ENCODE measurements at places on chromosomes 5 and 9.

- no peak for DNase-seq
Observed at GRCh38 chr5:160054831-160055230, 45.9 kb downstream of the TTC1 start.

DNA sequence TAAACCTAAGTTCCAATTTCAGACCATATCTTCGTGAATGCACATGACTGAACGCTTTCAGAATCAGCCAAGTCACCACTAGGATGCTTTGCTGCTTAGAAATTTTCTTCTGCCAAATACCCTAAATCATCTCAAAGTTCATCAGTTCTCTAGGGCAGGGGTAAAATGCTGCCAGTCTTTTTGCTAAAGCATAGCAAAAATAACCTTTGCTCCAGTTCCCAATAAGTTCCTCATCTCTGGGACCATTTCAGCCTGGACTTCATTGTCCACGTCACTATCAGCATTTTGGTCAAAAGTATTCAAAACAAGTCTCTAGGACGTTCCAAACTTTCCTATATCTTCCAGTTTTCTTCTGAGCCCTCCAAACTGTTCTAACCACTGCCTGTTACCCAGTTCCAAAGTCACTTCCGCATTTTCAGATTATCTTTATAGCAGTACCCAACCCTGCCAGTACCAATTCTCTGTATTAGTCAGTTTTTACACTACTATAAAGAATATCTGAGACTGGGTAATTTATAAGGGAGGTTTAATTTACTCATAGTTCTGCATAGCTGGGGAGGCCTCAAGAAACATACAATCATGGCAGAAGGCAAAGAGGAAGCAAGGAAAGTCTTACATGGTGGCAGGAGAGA lies 74.8 kb downstream of the NR3C1 start:
- no peak for DNase-seq

- DNase-seq: no peak
Observed at GRCh38 chr5:171906703-171907590, 99.5 kb downstream of the FBXW11 start.

DNA sequence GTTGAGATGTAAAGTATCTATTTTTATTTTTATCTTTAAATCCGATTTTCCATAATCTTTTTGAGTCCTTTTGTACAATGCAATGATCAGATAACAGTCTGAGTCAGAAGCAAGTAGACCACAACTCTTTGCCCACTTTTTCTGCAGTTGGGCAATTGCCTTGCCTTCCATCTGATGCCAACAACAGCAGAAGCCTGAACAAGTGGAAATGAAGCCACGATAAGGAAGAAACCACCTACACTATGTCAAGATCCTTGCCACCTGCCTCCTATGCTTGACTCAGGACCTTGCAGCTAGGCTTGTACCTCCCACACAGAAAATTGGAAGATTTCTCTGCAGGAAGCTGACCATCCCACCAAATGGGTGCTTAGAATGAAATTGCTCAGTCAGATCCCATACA lies 78.6 kb downstream of the ANXA1 start:
- DNase-seq: no peak

DNA sequence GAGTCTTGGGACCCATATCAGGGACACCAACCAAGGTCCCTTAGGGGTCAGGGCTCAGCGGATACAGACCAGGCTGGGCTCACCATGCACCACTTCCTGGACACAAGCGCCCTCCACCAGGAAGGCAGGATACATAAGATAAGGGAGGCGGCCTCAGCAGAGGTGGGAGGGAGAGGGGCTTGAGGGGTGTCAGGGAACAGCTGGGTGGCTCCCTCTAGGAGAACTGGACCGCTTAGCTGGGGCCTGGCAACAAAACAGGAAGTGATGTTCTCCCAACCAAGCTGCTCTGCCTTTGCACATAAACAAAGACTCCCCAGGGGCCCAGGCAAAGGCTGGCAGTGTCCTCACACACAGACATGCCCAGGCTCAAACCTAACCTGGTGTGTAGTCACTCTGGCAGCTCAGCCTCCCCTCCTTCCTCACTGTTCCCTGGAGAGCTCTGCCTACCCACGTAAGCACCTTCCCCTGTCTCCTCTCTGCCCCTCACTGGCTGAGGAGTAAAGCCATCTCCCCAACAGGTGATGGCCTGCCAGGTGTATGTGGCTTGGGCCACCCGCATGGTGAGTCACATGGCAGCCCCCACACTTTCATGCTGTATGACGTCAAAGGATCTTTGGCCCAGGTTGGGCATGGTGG lies 5.8 kb upstream of the BICD2 start:
- DNase-seq: peak; percentile 98

GRCh38 chr5:141223112-141223783 lies at the start of gene PCDHB14:
Gene PCDHB14, plus strand, starts transcription at chr5:141223343. Its CDS starts 163 bp downstream, at chr5:141223506.
- peak; percentile 52 for DNase-seq

GRCh38 chr9:96256800-96257199 lies 45.2 kb downstream of the HSD17B3 start:
- no peak for DNase-seq

DNA sequence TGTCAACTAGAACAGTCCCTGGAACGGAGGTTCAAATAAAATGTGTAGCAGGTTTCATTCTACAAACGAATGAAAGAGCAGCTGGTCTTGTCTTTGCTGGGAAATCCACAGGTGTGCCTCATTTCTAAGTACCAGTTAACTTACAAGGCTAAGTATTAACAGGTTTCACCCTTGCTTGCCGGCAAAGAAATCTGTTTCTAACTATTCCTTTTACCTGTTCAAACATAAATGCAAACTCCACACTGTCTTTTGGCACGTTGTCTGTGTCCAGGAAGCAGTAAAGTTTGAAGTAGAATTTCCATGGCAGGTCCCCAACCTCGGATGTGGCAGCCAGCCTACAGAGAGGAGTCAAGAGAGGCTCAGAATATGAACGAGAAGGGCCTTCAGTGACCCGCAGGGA lies 54.4 kb upstream of the RETREG1 start:
- DNase-seq: no peak

GRCh38 chr9:27204578-27204977 lies 92.4 kb downstream of the EQTN start:
- DNase-seq: no peak

DNA sequence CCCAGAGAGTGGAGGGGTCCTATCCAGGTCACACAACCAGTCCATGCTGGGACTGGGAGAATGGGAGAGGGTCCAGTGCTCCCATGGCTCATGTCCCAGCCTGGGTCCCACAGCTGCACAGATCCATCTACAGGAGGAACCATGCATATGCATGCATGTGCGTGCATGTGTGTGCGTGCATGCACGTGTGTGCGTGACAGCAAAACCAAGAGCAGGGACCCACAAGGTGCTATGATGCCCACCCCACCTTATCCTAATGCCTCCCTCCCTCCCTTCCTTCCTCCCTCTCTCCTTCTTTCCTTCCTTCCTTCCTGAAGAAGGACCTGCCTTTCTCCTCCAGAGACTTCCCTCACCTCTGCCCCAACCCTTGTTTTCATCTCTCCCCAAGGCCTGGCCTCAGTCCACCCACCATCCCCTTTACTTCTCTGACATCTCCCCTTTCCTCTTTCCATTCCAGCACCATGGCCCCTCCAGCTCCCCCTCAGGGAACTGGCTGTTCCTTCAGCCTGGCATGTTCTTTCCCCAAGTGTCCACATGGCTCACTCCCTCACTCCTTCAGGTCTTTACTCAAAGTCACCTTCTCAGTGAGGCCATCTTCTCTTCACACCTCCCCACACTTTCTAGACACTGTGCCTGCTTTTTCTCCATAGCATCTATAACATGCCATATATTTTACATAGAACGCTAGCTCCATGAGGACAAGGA lies 21.8 kb downstream of the AQP7 start:
- DNase-seq: no peak

GRCh38 chr5:16713386-16713928 lies 96.7 kb upstream of the RETREG1 start:
- DNase-seq: no peak

DNA sequence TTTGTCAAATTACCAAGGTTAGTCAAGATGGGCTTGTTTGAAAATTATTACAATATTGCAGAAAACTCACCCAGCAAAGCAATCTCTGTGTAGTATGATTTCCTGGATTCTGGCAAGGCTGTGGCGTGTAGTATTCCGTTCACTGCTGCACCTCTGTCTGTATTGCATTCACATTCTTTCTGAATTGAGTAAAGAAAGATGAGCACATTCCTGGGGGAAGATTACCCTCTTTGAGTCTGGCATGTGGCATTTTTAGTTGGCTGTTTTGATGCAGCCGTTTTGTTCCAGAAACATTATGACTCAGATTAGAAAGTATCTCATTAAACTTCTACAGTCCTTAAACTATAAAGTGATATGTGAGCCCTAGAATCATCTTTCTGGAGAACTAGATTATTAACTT lies 197.7 kb downstream of the TENT4A start:
- DNase-seq: no peak

GRCh38 chr9:75186767-75187380 lies 98.6 kb downstream of the OSTF1 start:
- no peak for DNase-seq

DNA sequence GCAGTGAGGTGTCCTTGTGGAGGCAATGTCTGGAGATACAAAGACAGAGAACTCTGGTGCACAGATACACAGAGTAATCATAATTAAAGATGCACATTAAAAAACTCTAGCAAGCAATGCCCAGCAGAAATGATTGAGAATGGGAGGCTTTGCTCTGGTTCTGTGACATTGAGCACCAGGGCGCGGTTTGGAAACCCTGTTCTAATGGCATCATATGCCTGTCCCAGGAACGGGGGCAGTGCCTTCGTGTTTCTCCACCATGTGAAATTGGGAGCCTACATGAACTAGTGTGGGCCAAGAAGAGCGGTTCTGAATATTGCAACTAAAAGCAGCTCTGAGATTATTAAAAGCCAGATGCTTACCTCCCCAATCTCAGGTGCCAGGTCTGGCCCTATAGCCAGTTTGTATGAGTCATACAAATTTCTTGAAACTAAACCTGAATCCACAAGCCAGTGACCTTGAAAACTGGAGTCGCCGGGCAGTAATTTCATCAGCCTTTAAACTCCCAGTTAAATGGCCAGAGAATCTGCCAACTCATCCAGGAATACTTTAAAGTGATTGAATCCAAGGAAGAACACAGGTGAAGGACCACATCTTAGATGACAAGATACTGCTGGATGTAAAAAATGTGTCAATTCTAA lies 22.2 kb upstream of the CTSL start:
- DNase-seq: no peak

DNA sequence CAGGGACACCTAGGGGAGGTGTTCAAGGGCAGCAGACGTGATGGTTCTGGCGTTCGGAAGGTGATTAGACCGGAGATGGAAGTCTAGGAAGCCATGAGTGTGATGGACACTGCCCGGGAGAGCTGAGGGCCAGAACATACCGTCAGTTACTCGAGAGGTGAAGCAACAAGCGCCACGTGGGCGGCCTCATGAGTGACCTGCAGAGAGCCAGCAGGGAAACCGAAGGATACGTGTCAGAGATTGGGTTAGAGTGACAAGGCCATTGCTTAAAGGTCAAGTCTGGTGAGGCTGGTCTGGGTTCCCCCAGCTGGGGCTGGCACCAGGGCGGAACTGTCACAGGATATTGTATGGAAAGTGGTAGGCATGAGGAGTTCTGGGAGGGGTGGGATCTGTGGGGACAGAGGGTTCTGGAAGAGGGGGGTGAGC lies 60.0 kb downstream of the C9orf50 start:
- no peak for DNase-seq

DNA sequence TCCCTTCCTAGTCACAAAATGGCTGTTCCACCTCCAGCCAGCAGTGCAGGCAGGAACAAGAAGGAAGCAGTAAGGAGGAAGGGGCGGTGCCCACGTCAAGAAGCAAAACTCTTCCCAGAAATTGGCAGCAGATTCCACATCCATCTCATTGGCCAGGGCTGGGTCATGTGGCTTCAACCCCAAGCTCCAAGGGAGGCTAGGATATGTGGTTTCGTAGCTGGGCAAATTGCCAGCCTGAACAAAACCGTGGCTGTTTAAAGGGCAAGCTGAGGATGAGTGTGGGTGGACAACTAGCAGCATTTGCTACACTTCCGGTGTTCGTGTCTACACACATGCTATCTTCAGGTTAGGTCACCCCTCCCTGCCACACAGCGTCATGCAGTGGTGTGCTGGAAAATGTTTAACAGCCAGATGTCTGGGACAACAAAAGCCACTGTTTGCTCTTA lies 92.1 kb upstream of the MAP1B start:
- peak; percentile 69 for DNase-seq

GRCh38 chr9:126148994-126149393 lies 177.6 kb upstream of the MVB12B start:
- no peak for DNase-seq

GRCh38 chr5:44387406-44387805 lies 1.8 kb downstream of the FGF10 start:
- DNase-seq: no peak

GRCh38 chr5:150763023-150763769 lies 4.4 kb upstream of the DCTN4 start:
- DNase-seq: no peak
